ENCODE measurements at places on chromosomes 13 and 19.

- DNase-seq = no peak
Measured at GRCh38 chr13:28734906-28735305, 16.1 kb upstream of the SLC46A3 start.

GRCh38 chr13:48978942-48979601, 3.4 kb downstream of the FNDC3A start:
- no peak for DNase-seq

DNA sequence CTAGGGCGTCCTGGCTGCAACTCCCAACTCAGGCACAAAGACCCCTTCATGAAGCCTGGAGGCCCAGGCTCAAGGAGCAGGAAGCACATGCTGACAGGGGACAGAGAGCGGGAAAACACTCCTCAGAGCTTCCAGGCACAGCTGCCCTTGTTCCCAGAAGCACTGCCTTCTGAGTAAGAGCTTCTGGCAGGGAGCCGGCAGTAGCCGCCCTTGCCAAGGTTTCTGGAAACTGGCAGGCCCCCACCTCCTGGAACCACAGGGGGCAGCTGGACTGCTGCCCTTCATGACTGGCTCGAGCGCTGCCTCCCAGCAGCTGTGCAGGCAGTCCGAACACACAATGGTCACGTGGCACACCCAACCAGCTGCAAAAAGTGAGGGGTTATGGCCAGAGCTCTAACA, 33.6 kb upstream of the EPHX3 start:
- DNase-seq = no peak

GRCh38 chr13:77811981-77812380, 106.7 kb downstream of the EDNRB start:
- no peak for DNase-seq

DNA sequence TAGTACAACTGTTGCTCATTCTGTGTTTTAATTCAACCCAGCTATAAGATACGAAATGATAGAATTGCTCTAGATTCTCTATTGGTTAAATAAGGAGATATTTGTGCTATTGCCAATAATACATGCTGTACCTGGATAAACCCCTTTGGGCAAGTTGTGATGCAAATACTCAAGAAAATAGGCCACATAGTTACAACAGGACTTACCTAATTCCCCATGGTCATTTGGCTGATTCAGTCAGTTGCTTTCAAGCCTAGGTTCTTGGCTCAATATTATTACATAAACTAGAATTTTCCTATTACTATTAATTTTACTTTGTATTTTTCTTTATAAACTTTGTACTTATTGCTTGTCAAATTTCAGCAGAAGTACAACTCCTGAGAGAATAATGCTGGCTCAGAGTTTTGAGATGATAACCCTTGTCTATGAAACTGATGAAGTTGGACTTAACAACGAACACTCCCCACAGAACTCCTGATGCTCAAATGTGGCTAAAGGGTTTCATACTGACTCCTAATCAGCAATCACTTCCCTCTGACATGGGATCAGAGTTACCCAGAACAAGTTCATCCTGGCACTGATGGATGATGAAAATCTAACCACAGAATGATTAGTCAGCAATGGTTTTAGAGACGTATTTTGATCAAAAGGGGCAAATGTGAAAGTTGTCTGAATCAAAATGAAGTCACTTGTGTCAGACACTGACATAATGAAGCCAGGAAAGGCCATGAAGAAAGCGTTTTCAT, 221.1 kb downstream of the ITGBL1 start:
- no peak for DNase-seq

GRCh38 chr13:29761160-29761559, 89.3 kb downstream of the UBL3 start:
- no peak for DNase-seq

DNA sequence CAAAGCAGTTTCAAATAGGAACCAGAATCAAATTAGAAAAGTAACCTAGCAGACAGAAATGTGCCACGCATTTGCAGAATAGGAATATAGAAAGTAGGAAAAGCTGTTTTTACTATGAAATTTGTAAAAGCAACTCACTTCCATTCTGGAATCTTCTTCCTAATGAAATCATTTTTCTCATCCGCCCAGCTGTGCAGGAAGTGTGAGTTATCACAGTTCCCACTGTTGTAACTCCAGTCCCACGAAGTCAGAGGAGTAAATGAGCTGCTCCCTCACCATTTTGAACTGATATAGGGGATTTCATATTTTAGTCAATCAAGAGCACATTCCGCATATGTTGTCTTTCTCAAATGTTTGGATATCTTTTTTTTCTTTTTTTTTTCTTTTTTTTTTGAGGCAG, 230.8 kb downstream of the TBC1D4 start:
- no peak for DNase-seq

- no peak for DNase-seq
Measured at GRCh38 chr13:23849670-23850069, 39.5 kb downstream of the MIPEP start.

DNA sequence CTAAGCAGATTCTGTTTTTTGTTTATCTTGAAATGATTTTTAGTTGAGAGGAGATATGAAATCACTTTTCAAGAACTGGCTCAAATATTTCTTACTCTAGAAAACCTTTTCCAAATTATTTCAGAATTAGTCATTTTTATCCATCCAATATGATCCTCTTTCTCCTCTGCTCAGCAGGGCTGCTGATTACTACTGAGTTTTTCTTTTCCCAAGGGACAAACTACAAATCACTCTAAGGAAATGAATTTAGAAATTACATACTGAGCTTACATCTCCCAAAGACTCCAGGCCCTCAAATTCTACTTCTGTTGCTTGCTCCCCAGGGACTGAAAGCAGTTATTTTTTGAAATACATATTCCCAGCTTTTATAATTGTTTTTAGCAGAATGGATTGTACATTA, 87.4 kb upstream of the UFM1 start:
- DNase-seq = no peak

DNA sequence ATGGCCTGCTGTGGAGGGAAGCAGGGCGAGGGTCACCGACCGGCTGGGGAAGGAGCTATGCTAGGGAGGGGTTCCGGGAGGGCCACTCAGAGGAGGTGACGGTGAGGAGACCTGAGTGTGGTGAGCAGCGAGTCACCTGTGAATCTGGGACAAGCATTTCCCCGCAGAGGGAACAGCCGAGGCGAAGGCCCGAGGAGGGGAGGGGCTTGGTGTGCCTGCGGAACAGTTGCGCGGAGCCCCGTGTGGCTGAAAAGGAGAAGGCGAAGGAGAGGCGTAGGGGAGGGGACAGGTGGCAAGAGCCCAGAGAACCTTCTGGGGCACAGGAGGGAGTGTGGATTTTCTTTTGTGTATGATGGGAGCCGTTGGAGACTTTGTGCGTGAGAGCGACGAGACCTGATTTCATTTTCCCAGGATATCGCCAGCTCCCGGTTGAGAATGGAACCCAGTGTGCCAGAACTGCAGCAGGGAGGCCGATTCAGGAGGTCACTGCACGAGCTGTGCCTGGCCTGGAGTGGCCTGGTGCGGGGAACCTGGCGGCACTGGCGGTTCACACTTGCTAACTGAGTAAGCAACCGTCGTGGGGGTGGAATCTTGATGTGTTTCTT, 117.7 kb upstream of the ZNF507 start:
- no peak for DNase-seq

- no peak for DNase-seq
Measured at GRCh38 chr19:40808021-40808325, 9.0 kb downstream of the EGLN2 start.

- DNase-seq = peak; percentile 2
Measured at GRCh38 chr13:102399791-102400674, 1.8 kb downstream of the FGF14 start.

DNA sequence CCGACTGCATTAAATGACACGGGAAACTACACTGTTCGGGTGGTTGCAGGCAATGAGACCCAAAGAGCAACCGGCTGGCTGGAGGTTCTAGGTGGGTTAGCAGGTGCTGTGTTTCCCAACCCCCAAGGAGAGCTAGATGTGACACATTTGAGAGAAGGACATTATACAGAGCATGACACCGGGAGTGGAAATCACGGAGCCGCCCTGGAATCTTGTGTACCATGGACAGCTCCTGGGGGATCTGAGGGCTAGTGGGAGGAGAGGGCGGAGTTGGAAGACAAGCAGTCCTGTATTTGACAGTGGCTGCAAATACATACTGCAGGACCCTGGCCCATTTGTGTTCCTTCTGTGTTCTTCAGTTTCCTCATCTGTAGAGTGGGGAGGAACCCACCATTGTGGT, 2.3 kb downstream of the CEACAM18 start:
- no peak for DNase-seq

DNA sequence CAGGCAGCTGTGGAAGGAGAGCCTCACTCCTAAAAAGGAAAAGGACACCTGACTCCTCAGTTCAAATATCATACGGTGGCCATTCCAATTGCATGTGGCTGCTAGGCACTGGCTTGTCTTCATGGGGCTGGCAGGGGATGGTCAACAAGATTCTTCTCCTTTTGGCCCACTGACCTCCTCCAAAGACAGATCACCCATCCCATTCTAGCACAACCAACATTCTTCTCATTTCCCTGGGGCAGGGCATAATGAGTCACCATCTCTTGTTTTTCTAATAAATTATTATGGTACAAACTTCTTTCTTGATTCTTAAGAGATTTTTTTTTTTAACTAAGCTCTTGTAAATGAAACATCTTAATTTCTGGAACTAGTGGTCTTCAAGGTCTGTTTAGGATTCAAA, 136.7 kb upstream of the NBEA start:
- no peak for DNase-seq

DNA sequence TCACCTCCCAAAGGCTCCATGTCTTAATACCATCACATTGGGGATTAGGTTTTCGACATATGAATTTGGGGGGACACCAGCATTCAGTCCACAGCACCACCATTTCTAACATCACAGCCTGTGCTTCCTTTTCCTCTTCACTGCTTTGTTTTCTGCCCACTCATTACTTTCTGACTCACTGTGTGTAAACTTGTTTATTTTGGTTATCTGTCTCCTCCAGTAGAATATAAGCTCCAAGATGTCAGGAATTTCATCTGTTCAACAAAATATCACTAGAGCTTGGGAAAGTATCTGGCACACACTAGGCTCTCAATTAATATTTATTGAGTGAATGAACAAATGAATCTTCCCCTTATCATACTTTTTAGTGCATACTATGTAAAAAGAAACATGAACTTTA, 152.0 kb downstream of the NUFIP1 start:
- DNase-seq = no peak

GRCh38 chr13:79812070-79812850, 331.3 kb downstream of the NDFIP2 start:
- no peak for DNase-seq

DNA sequence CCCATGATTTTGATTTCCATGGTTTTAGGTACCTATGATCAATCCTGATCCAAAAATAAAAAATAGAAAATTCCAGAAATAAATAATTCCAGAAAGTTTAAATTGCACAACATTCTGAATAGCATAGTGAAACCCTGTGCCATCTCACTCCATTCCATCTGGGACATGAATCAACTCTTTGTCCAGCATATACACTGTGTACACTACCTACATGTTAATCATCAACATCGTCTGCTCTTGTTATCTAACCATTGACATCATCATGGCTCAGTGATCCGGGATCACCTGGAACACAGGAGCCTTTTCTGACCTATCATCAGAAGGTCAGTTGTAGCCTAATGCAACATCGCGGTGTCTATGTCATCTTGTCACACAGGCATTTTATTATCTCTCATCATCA, 75.6 kb downstream of the MYO16 start:
- no peak for DNase-seq

GRCh38 chr13:111115061-111115964, at the start of gene ARHGEF7:
Gene ARHGEF7 (plus strand): TSS chr13:111115310. CDS start chr13:111115527, 217 bp downstream.
- no peak for DNase-seq

- no peak for DNase-seq
Measured at GRCh38 chr19:35476149-35476548, 14.1 kb downstream of the KRTDAP start.

DNA sequence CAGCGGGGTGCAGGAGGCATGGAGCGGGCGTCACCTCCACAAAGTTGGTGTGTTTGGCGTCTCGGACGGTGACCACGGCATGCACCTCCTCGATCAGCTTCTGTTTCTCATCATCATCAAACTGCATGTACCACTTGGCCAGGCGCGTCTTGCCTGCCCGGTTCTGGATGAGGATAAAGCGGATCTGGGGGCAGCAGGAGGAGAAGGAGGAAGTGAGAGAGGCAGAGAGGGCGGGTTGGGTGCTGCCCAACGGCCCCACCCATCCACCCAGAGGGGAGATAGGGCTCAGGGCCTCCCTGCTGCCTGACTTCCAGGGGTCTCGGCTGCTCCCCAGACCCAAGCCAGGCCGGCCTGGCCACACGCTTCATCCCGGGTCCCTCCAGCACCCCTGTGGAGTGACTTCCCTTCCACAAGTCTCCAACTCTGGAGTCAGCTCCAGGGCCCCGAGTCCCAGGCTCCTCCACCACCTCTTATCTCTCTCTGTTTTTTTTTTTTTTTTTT, 4.6 kb downstream of the AP2S1 start:
- DNase-seq = no peak

- DNase-seq = peak; percentile 24
Measured at GRCh38 chr19:5805462-5806132, 730 bp downstream of the NRTN start.

GRCh38 chr13:60211548-60211947, 47.8 kb upstream of the DIAPH3 start:
- no peak for DNase-seq

DNA sequence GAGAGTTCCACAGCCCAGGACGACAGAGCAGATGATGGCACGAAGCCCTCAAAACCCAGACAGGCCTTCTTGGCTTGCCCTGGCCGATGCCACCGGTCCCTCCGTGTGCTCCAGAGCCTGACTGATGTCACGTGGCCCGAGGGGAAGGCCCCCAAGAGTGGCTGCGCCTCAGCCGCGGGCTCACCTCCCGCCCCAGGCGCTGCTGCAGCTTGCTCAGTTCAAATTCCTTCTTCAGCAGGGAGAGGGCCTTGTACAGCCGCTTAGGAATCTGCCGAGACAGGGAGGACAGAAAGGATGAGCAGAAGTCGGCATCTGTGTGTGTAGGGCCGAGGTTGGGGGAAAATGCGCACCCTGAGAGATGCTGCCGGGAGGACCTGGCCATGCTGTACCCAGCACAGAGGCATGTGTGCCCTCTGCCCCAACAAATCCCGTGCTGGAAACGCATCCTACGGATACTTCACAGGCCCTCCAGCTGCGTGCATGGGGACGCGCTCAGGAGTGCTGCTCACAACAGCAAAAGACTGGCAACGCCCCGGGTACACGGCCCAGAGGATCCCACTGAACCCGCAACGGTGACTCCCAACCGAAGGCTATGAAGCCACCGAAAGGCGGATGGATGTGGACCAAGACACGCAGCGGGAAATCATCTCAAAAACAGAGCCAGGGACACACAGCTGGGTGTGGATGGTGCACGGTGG, 12.9 kb downstream of the LONP1 start:
- no peak for DNase-seq

DNA sequence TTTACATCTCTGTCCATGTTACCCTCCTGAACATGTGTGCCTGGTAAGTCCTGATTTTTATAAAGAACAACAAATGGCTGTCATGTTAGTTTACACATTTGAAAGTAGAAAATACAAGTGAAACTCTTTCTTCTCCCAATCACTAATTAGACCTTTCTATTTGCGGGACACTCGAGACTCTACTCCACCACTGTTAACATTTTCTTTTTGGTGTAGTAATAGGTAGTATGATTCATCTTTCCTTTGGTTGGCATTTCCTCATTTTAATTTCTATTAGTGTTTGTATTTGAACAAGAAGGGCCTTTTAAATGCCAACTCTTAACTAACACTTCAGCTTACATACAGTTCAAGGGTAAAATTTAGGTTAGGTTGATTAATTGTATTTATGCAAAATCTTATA, 371.1 kb downstream of the PCDH9 start:
- no peak for DNase-seq

GRCh38 chr19:41367848-41368301, 3.9 kb upstream of the B9D2 start:
- no peak for DNase-seq

- peak; percentile 67 for DNase-seq
Measured at GRCh38 chr19:50514346-50515167, 844 bp upstream of the ASPDH start.

Measured in NCI-H2227 treated with DMSO at 0.1 percent for 48 hours (cell line).